ENCODE measurements at places on chromosomes 4 and X.

- DNase-seq: no peak
Measured at GRCh38 chr4:182189103-182189878, 53.9 kb upstream of the TENM3 start.

DNA sequence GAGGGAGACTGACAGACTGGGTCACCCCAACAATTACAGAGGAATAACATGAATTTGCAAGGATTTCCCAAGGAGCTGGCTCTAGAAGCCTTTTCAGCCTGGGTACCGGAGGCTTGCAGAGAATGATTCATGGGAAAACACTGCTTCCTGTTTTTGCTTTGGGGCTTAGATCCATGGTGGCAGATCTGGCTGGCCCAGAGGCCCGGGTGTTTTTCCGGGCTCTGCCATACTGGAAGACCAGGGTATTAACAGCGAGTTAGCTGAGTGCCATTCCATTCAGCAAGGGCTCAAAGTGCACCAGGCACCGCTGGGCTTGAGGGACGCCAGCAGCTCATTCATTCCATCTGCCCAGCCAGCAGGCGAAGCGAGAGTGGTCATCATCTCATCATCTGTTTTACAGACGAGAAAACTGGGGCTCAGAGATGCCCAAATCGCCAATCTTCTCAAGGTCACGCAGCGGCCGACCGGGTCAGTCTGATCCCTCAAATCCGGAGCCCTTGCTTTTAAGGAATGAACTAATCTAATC is 1.3 kb downstream of the WDR1 start:
- DNase-seq: no peak

DNA sequence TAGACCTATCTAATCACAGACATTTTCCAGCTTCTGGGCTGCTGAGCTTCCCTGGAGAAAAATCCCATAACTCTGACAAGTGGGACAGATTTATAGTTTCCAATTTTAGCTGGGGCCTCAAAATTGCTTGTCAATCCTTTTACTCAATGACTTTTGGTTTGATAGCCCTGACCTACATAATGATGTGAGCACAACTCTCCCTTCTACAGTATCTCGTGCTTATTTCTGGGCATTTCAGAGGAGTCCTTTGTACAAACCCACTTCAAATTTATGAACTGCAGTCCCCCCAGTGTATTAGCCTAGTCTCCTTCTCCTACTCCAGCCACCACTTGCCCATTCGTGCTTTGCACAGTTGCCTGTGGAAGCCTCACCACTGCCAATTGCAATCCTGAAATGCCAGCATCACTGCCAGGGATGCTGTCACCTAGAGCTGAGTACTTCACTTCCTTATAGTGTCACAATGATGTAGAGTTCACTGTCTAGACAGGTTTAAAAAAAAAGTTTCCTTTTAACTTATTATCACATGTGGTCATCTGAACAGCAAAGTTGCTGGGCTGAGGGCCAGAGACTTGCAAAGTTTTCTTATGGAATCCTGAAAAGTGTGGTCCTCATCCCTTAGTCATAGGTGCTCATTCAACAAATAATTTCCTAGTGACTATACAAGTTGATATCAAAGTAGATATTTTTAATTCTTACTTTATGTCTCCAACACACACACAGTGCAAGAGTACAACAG is 21.2 kb downstream of the TRAM1L1 start:
- no peak for DNase-seq

- no peak for DNase-seq
Measured at GRCh38 chr4:166481739-166482138, 608.7 kb downstream of the TLL1 start.

GRCh38 chrX:134855751-134856150 is 135.0 kb upstream of the SMIM10 start:
- no peak for DNase-seq

- no peak for DNase-seq
Measured at GRCh38 chrX:109535578-109535977, 1.1 kb upstream of the NXT2 start.

GRCh38 chr4:70841951-70842350 is 2.3 kb upstream of the GRSF1 start:
- no peak for DNase-seq

DNA sequence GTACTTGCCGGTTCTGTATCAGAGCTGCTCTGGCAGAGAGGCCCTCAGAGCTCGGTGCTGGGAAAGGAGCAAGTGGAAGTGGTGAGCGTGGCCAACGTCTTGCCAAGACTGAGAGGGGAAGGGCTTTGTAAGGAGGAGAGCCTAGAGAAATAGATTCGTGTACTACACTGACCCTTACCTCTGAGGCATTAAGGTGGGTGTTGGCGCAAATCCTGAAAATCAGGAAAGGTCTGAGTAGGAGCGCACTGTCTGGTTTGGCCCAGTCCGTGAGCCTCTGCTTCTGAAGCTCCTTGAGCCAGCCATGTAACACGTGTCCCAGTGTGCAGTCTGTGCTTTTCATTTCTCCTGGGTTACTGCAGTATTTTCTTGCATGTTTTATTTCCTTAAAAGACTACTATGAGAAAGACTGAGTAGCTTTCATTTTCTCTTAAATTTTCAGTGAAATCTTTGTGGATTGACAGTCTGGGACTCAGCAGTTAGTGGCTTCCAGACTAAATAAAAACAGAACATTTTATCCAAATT is 140.5 kb downstream of the SOWAHB start:
- DNase-seq: no peak

DNA sequence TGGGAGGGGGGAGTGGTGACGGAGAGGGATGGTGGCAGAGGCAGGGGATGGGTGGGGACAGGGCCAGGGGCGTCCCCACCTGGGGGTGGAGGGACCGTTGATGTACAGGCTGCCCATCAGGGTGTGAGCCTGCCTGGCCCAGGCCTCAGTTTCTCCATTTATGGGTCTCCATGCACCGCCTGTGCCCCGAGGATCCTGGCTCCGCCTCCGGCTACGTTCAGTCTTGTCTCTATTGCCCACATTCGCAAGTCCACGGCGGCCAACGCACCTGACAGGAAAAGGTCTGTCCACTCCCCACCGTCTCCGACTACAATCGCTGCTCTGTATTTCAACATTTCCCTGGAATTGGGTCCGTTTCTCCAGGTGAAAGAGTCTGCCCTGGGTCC is 96.3 kb upstream of the NKX1-1 start:
- no peak for DNase-seq

- no peak for DNase-seq
Measured at GRCh38 chr4:182929296-182929695, 12.1 kb upstream of the DCTD start.

DNA sequence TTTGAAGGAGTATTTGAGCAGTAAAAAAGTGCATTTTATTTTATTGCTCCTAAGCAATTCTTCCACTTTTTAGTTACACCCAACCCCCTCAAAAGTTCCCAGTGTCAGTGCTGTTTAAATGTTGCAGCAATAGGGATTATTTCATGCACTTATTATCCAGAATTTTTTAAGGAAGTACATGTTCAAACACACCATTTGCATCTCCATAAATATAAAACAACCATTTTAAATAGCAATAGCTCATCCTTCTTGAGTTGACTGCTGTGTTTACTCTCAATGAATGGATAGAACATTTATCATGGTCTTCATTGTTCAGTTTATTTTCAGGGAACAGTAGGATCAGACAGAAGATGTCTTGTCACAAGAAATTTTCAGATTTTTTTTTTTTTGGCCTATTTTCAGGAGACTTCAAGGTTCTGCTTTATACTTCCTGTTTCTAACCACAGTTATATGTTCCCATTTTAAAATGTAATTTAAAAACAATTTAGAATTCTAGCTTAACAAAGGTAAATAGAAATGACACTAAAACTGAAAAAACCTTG is 171.9 kb downstream of the TMA16 start:
- no peak for DNase-seq

DNA sequence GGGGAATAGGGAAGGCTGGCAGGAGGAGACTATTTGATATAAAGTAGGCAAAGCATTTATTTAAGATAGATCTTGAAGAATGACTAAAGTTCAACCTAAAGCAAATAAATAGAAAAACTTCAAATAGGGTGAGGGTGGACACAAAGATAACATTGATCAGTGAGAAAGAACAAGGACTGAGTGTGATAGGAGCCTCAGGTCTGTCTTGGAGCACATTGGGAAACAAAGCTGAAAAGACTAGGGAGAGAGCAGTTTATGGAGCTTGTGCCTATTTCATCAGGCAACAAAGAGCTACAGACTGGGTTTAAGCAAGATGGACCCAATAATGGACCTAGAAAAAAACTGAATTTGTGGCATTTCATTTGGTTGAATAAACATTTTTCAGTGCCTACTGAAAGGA is 425.6 kb downstream of the SMARCA1 start:
- no peak for DNase-seq

- no peak for DNase-seq
Measured at GRCh38 chr4:5827108-5828004, 65.5 kb downstream of the CRMP1 start.

DNA sequence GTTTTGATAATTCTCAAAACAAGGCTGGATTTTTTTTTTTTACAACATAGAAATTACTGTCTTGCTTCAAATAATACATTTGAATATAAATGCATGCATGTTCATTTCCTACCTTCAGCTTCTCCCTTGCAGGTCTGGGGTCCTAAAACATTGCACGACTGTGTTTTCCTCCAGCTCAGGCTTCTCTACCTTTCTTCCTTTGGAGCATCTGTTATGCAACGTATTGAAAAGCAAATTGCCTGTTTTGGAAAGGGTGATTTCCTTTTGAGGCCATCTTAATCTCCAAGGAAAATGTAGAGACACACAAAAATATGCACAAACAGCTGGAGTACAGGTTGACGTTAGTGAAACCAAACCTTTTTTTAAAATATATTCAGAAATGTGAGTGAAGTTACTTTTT is 115.6 kb upstream of the TLL1 start:
- no peak for DNase-seq

DNA sequence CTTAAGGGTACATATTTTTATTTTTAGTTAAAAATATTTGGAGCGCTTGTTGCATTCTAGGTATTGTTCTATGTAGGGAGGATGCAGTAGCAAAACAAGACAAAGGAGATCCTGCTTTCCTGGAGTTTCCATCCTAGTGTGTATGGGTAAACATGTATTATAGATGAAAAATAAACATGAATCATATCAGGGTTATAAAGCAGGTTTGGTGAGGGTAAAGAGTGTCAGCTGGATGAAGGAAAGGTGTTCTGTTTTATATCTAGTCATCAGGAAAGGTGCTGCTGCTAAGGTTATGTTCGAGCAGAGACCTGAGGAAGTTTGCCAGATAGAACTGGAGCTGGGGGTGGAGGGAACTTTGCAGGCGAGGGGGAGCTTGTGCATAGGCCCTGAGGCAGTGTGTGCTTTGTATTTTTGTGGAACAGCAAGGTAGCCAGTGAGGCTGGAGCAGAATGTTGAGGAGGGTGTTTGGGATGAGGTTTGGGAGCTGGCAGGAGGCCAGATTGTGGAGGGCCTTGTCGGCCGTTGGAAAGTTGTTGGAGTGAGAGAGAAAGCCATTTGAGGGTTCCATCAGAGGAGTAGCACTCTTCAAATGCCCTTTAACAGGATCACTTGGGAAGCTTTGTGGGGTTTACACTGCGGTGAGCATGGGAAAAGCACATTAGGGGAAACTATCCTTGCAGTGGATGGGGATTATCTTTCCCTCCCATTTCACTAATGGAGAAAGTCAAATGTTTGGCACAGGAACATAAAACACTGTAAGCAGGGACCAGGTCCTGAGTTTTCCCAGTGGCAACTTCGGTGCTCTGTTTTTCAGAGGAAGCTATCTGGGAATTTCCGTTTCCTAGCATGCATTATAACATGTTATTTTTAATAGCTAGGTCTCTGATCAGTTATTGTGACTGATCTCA is 35.9 kb downstream of the AFF1 start:
- DNase-seq: no peak

DNA sequence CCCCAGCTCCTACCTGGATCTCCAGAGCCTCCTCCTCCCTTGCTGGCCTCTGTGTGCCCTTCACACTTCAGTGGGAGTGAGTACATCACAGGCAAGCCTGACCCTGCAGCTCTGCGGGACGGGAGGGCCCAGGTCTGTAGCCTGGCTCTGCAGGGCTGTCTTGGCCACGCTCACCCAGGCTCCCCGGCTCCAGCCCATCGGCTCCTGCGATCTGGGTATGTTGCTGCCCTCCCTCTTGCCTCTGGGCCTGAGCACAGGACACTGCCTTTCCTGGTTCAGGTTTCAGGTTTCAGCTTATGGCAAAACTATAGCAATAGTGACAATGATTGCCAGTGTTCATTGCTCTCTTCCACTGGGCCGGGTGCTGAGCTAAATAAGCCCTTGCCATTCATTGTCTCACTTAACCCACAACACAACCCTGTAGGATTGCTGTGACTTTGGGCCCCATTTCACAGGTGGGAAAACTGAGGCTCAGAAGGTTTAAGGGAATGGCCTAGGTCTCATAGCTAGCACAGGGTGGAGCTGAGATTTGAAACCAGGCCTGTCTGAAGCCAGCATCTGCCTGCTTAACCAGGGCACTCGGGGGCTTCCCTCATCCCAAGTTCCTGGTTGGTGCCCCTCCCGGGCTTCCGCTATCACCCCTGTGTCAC is 44.6 kb upstream of the SORCS2 start:
- DNase-seq: no peak

DNA sequence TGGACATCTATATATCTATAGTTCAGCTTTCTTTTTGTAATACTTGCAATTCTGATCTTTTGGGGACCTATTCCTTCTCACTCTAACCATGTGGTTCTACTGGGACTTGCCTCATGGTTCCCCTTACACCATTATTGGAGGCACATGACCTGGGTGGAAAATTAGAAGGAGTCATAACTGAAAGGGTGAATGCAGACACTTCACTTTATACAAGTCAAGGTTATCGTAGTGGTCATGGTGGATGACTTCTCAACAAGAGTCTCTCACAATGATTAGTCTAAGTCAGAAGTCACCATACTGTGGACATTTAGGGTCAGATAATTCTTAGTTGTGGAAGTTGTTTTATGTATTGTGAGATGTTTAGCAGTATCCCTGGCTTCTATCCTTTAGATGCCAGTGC is 10.5 kb upstream of the EIF4E start:
- no peak for DNase-seq

DNA sequence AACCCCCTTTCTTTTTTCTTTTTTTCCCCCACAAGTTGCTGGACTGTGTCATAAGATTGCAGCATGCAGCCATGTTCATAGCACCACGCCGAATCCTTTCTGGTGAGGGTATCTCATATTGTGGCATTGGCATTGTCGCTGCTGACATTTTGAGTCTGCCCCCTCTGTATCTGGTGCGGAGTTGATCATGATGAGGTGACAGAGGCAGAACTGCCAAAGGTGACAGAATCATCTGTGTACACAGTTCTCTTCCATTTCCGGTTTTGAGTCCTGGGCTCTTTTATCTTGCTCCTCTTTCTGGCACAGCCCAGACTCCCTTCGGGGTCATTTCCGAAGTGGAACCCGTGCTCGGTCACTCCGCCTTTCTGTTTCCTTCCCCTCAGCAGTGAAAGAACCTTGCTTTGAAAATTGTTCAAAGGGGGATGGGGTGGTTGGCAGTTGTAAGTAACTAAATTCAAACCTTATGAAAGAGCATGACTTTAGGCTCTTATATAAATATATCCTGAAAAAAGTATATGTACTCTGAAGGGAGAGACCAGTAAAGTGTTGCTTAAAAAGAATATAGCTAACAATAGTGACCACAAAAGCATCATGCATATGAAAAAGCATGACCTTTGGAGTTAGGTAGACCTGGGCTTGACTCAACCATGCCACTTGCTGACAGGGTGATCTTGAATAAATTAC is 55.0 kb upstream of the BMP2K start:
- peak; percentile 1 for DNase-seq
